ENCODE measurements at places on chromosomes 16 and 17. TPM values are rescaled to one million over a fixed set of nuclear protein-coding genes. Genes with fewer than 3 reads are reported as not detected.

DNA sequence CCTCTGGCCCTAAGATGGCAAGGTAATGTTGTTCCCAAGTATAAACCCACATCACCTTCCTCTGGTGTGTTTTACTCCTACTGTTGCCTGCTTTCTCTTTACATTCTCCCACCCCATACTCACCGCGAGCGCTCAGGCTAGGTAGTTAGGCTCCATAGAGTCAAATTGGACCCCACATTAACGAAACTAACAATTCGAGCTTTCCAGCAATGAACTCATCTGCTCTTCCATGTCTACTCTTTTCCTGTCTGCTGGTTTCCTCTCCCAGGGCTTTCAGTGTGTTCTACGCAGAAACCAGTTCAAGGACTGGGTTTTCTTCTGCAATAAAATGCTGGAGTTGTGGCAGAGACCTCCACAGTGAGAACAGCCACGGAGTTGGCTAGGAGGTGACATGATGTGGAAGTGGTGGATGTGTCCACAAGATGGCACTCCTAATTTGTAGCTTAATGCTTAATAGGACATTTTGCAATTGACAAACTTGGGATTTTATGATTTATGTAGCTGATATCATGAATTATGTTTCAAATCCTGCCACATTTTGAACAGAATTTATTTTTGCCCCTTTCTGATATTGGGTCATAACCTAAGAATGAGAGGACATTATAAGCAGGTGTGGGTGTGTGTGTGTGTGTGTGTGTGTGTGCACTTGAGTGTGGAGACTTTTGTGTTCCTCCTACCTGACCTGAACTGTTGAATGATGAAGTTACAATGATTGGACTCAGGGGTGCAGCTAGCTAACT lies 2.2 kb upstream of the UQCRC2 start:
- DNase-seq: peak; percentile 48

The PYDC1 gene
- not detected for polyA plus RNA-seq

DNA sequence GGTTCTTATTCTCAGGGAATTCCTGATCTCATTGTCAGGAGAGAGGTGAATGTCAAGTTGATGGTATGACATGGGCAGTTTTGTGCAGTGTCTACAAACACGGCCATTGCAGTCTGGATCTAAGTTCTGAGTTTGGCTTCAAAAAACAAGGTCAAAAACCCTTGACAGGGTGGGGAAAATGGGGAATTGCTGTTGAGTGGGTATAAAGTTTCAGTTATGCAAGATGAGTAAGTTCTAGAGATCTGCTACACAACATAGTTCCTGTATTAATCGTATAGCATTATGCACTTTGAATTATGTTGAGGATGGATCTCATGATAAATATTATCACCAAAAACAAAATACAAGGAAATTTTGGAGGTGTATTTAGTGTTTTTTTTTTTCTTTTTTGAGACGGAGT lies 36.6 kb upstream of the CARMIL2 start:
- no peak for DNase-seq

The ENPP7 gene
- not detected for polyA plus RNA-seq

The CCL18 gene
- not detected for polyA plus RNA-seq
